ENCODE measurements at places on chromosomes 4 and X.

DNA sequence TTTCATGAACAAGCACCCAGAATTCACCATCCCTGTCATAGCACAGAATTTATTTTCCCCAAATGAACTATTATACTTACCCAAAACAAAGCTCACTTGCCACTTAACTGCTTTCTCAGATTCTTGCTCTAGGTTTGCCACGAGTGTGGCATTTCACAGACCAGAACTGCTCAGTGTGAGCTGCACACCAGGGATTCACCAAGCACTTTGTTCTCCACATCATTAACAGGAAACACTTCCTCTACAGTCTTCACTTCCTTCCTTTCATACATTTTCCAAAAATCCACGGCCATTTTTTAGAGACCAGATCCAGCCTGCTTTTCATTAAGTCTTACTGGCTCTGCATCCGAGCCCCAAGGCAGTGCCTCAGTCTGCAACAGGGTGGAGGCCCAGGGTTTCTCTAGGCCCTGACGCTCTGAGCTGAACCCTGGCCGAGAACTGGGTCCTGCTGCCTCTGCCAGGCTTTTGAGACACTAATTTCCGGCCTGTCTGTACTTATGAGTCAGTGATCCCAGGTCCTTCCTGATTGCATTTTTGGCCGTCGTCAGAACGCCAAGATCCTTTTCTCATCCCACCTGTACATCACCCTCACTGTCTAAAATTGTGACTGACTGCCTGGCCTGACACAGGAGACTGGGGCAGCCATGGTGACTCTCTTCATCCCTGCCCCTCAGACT, 67.6 kb upstream of the MTNR1A start:
- no peak for DNase-seq

DNA sequence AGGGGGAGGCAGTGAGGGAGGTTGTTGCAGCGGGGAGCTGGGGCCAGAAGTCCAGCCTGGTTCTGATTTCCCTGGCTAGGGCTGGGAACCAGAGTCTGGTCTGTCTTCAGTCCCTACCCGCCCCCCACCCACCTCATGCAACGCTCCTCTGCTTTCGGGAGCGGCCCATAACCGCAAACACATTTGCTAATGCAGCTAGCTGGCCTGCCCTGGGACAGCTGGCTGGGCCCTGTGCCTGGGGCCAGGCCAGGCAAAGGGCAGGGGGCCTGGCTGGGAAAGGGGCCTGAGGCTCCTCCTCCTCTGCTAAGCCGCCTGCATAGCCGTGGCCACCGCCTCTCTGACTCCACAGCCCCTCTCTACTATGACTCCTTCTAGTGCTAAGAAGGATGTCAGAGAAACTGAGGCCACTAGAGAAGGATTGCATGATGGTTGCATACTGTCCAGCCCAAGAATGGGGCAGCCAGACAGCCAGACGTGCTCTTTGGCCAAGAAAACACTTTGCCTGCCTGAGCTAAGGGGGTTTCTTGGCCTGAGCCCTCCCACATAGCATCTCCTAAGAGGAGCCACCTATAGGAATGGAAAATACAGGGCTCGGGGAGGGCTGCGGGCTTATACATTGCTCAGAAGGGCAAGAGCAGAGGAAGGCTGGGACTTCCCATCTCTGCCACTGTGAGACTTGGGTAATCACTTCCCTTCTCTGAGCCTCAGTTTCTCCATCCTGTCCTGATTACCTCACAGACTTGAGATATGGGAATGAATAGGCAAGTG, 76.9 kb downstream of the PJA1 start:
- no peak for DNase-seq

DNA sequence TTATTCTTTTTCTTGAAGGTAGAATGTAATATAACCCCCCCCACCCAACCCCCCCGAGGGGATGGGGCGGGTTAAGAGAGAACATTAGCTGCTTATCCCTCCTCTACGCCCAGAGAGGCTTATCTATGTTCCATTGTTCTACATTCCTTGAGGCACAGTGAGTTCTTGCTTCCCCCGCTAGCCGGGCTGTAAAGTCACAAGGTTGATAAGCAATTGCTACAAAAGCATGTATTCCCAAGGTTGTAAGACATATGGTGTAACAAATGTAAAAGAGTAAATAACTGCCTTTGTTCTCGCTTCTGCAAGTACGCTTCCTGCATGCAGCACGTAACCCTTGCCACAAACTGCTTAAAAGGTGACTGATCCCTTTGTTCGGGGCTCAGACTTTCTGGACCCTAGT, 8.2 kb downstream of the DCAF8L2 start:
- DNase-seq = no peak

GRCh38 chr4:181261279-181261678, 981.9 kb upstream of the TENM3 start:
- no peak for DNase-seq

DNA sequence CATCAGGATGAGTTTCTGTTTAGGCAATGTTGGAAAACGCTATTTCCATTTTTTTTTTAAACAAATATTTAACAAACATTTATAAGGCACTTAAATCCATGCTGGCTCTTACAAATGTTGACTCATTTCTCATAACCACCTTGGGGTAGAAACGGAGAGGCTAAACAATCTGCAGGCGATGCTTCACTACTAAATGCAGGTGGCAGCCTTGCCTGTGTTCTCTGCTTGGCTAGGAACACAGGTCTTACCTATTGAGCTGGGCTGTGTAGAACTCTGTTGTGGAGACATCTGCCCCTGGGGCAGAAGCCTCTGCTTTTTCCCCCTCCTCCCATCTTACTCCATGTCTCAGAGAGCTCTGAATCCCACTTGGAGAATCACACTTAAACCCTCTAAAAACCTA, 1.4 kb upstream of the CXCL1 start:
- no peak for DNase-seq

GRCh38 chrX:101744085-101744484, 84.4 kb upstream of the ARMCX2 start:
- DNase-seq = no peak

DNA sequence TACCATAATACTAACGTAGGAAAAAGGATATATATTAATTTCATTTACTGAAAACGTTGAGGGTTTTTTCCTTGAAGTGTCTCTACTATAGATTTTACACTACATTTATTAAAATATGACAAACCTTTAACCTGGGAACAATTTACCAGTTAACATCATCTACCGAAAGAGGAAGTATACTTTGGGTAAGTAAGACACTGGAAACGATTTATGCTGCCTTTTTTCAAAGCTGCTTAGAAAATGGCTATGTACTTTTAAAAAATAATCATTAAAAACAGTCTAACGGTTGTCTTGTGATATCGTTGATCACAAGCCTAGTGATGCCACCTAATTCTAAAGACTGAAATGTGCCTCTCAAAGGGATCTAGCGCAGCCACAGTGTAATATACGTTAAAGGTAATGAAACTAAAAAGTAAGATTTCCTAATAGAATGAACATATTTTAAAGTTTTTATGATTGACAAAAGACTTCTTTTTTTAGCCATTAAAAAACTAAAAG, 50.4 kb downstream of the STX18 start:
- DNase-seq = no peak

DNA sequence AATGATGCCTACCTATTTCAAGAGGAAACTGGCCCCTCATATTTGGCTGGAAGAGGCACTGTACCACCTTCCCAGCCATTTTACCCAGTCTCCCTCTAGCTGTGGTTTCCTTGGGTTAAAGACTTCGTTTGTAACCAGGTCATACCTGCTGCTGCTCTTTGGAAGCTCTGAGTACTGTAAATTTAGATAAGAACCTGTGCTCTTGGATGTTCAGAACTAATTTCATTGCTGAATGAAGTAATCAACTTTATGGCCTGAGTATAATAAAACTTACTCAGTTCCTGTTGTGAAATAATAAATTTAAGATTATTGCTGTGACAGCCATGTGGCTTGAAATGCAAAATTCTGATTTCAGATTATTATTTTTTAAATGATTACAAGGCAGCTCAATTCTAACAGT, 12.2 kb downstream of the MTTP start:
- DNase-seq = no peak

DNA sequence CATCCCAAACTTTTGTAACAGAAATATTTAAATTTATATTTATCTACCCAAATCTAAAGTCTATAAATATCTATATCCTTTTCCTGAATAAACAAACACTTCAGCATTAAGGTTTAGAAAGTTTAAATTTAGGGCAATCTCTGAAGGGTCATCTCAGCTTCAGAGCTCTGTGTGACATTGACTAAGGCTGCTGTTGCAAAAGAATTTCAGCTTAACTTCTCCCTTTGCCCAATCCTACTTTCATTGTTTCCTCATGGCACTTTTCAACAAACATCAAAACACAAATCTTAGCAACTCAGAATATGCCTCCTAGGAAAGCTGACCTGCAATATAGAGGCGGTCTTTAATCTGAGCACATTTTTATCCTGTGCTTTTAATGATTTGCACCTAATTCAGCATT, 79.7 kb upstream of the BANK1 start:
- DNase-seq = no peak

GRCh38 chrX:47814851-47815250, 21.9 kb upstream of the ZNF81 start:
- no peak for DNase-seq

- no peak for DNase-seq
Observed at GRCh38 chr4:97468272-97468671, 675.0 kb downstream of the STPG2 start.

DNA sequence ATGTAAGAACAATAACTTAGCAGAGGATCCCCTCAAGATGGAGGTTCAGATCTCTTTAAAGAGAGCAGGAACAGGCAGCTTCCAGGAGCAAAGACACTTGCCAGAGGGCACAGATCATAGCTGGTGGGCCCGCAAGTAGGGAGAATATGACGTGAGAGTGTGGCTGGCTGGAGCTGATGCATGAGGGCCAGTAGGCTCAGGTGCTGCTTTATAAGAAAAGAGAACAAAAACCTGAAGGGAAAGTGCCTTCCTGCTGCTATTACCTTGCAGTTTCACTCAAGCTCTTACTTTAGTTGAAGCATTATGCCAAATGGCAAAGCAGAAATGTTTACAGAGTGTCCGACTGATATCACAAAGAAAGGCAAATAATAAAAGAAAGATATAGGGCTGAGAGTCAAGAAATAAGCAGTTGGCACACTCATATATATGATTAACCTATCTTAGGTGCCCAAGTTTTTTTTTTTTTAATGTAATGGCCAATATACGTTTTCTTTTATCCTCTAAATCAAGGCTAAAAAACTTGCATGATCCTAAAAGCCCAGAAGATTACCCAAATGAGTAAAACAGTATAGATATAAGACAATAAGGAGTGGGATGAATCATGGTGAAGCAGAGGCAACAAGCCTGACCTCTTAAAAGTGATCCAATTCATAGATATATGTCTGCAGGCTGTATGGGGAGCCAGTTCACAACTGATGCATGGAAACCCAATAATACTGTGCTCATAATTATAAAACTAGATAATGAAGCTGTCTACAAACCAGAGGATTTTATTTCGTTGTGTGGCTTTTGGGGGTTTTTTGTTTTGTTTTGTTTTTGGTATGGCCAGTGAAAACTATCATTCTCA, 12.6 kb downstream of the NR0B1 start:
- DNase-seq = no peak

DNA sequence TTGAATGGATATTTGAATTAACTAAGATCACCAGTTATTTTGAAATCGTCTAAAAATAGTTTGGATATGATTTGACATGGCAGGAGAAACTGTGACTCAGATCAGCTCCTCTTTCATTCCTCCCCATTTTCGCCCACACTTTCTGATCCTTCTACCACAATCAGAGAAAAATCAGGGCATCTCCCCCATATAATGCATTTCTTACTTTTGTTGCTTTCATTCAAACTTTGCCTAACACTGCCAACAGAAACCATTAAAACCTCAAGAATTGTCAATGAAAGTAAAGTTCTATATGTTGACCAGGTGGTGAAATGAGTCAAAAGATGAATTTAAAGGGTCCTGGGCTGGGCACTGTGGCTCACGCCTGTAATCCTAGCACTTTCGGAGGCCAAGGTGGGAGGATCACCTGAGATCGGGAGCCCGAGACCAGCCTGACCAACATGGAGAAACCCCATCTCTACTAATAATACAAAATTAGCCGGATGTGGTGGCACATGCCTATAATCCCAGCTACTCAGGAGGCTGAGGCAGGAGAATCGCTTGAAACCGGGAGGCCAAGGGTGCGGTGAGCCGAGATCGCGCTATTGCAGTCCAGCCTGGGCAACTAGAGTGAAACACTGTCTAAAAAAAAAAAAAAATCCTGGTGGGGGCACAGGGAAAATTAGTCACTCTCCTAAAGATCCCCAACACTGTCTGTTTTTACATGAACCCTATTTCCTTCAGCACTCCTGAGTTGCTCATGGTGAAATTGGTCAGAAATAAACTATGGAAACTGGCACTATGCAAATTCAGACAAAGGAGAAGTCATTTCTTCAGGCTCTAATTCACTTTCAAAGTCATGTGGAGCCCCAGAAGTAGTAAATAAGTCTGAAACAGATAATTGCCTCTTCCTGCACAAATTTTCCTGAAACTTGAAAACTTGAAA, 122.8 kb upstream of the NOCT start:
- DNase-seq = no peak

GRCh38 chr4:123479944-123480343, 83.3 kb downstream of the SPRY1 start:
- no peak for DNase-seq

DNA sequence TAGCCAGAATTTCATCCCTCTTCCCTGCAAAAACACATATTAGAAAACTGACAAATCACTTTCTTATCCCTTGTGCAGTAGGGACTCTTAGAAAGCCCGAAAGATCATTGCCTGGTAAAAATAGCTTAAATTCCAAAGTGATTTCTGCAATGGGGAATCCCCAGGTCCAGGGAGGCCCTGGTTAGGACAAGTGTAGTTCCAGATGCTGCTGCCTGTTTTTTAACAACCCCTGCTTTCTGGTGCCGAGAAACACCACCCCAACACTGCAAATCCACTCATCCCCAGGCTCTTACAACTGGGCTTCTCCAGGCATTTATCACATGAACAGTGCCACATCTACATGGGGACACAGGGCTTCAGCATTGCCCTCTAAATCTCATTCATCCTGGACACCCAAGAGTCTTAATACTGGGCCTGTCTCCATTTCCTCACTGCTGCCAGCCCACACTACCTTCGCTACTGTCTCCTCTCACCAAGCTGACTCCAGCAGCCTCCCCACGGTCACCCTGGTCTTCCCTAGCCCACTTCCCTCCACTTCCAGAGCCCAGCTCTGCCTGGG, 112.2 kb upstream of the PSAPL1 start:
- DNase-seq = no peak

- DNase-seq = no peak
Observed at GRCh38 chr4:3376266-3376665, 65.5 kb upstream of the HGFAC start.

DNA sequence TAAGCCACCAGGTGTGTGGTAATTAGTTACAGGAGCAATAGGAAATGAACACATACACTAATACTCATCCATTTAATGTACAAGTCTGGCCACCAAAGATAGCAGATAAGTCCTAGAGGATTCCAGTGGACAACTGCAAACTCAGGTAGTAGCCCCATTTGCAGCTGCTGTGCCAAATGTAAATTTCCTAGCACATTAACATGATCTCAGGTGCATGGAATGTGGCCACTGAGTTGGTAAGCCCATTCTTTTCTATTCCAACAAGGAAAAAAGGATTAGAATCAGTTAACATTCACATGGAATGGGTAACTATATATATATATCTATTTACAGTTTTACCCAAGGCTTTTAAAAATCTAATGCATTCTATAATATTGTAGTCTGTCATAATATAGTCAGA, 23.3 kb upstream of the FRAS1 start:
- DNase-seq = no peak

GRCh38 chrX:42934020-42934726, 156.2 kb upstream of the PPP1R2C start:
- DNase-seq = no peak

GRCh38 chrX:48522291-48522690, 683 bp downstream of the EBP start:
- DNase-seq = no peak

GRCh38 chrX:1424147-1424851, 28.4 kb downstream of the ASMTL start:
- DNase-seq = no peak

Measured in stimulated activated CD4-positive, alpha-beta T cell treated with anti-CD3 and anti-CD28 coated beads, Interleukin-4, amount 100 ng/mL, for 24 hours (primary cell).